ENCODE measurements at places on chromosomes 2 and 18. TPM values are rescaled to one million over a fixed set of nuclear protein-coding genes. Genes with fewer than 3 reads are reported as not detected.

DNA sequence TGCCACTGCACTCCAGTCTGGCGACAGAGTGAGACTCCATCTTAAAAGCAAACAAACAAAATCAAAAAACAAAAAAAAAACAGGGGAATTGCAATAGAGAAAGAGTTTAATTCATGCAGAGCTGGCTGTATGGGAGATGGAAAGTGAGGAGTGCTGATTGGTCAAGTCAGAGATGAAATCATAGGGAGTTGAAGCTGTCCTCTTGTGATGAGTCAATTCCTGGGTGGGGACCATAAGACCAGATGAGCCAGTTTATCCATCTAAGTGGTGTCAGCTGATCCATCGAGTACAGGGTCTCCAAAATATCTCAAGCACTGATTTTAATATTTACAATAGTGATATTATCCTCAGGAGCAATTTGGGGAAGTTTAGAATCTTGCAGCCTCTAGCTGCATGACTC, 45.3 kb downstream of the FRZB start:
- H3K4me3 ChIP-seq: no peak overlapping the region
- peaks cover 20% of the 10 kb centered on the region for H3K27me3 ChIP-seq
- H3K4me1 ChIP-seq: no peaks in the 10 kb centered on the region
- H3K36me3 ChIP-seq: no peaks in the 10 kb centered on the region
- no peak overlapping the region for H3K27ac ChIP-seq

DNA sequence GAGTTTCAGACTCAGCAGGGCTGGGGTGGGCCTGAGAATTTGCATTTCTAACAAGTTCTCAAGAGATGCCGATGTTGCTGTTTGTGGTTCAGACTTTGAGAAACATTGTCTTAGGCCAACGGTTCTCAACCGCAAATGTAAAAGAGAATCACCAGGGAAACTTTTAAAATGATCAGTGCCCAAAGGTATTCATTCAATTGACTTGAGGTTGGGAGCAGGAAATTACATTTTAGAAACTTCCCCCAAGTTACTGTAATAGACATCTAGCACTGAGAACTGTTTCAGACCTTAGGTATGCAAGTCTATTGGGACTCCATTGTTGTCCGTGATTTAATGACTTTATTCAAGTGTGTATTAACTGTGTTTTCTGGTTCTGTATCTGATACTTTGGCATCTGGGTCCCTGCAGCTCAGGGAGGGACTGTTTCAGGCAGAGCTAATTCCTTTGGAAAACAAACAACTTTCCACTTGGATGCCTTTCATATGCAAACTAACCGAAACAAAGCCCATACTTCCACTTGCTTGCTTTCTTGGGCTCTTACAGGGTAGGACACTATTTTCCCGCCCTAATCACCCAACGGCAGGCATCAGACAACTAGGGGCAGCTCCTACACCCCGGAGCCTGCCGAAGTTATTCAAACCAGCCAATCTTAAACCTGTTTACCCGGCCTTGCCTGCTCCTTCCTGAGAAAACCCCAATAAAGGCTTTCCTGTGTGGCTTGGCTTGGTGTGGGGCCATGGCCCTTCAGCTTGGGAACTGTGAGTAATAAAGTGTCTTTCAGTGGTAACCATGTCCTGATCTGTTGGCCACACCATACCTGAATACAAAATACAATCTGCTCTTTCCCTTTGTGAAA, 97.6 kb downstream of the POLE4 start:
- no peak overlapping the region for H3K4me3 ChIP-seq
- H3K27me3 ChIP-seq: peaks cover 6% of the 10 kb centered on the region
- no peak for DNase-seq
- no peak overlapping the region for H3K27ac ChIP-seq
- no peaks in the 10 kb centered on the region for H3K36me3 ChIP-seq
- peaks cover 14% of the 10 kb centered on the region for H3K4me1 ChIP-seq

NPPC gene
- 0.40 TPM for total RNA-seq

KIF5C gene
- 13.3 TPM for total RNA-seq

LOXHD1 gene
- 0.39 TPM for total RNA-seq

KLHL14 gene
- total RNA-seq: not detected

Measured in activated naive CD8-positive, alpha-beta T cell treated with anti-CD3 and anti-CD28 coated beads, Interleukin-2, amount 10 ng/mL, durations not matched to agents 7 days and 5 days (primary cell).